ENCODE measurements at places on chromosomes 6 and 20.

GRCh38 chr20:59191756-59192532, 28.3 kb downstream of the ZNF831 start:
- no peak for DNase-seq

DNA sequence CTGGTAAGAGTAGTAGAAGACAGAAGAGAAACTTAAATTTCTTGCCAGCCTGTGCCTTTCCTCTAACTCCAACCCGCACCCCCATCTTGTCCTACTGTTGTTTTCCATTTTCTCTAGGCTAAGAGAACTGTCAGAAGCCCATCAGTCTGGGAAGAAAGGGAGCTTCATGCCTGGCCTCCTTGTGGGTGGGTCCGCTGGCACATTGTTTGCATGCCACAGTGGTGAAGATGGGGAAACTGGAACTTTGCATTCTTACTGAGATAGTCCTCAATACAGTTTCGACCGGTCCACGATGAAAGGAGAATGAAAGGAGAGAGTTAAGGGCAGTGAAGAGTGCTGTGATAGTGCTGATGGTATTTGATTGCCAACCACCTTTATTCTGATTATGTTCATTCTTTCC, 103.1 kb downstream of the TCP11 start:
- peak; percentile 31 for DNase-seq

DNA sequence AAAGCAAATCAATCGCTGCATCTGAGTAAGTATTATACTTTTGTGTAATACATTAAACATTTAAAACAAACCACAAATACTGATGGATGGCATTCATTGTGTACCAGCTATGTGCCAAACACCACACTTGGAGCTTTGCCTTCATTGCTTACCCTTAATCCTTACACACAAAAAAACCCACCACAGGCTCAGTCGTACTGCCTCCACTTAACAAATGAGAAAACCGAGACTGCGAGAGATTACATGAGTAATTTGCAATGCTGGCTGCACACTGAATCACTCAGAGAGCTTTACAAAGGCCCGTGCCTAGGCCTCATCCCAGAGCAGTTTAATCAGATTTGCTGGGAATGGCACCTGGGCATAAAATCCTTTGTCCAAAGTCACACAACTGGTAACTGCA, 130.5 kb downstream of the EDN1 start:
- no peak for DNase-seq

DNA sequence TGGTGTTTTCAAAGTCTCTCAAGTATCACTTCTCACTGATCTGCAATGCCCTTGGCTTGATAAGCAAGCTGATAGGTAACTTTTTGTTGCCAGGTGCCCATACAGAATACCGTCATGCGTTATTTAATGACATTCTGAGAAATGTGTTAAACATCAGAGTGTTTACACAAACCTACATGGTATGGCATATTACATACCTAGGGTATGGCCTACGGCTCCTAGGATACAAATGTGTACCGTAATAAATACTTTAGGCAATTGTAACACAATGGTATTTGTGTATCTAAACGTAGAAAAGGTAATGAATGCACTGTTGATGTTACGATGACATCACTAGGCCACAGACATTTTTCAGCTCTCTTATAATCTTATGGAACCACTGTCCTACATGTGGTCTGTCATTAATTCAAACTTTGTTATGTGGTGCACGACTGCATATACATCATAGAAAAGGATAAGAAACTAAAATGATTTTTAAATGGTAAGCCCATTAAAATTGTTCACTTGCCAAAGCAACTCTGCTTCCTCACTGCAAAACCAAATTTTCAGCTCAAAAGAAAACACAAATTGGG, 35.7 kb downstream of the CSNK2A1 start:
- DNase-seq: no peak

GRCh38 chr6:81138236-81138635, 614.2 kb downstream of the TENT5A start:
- no peak for DNase-seq

- DNase-seq: no peak
These were observed 813.5 kb downstream of the QKI start for GRCh38 chr6:164227952-164228522.

DNA sequence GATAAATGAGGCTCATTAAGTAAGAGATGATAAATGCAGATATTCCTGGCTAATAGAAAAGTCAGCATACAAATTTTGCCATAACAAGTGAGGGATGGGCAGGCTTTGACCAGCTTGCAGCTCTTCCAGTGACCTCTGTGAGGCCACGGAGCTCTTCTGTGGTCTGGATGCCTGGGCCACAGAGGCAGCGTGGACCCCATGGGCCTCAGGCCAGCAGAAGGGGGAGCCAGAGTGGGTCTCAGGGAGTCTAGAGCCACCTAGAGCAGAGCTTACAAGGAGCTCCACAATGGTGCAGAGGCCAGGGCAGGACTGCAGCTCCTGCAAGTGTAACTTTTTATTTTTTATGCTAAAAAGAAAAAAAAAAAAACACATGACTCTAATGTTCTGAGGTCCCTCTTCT, 165.1 kb downstream of the ARID1B start:
- DNase-seq: no peak

DNA sequence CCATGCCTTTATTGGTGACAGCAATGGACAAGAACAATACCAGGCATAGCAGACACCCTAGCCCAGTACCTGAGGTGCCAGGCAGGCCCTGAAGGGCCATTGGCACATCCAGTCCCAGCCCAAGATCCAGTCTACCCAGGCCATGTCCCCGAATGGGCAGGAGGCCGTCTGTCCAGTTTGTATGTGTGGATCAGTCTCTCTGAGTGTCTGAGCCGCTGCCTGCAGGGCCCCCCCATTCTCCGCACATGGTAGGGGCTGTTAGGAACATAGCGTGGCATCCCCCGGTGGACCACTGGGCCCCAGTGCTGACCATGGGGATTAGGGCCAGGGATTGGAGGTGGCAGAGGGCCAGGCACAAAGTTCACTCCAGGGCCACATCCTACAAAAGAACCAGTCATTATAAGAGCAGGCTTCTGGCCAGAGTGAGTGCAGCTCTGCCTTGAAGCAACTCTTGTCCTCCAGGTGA, 5.1 kb downstream of the PCED1A start:
- no peak for DNase-seq

GRCh38 chr6:7899101-7899888, 11.3 kb downstream of the TXNDC5 start:
- no peak for DNase-seq

DNA sequence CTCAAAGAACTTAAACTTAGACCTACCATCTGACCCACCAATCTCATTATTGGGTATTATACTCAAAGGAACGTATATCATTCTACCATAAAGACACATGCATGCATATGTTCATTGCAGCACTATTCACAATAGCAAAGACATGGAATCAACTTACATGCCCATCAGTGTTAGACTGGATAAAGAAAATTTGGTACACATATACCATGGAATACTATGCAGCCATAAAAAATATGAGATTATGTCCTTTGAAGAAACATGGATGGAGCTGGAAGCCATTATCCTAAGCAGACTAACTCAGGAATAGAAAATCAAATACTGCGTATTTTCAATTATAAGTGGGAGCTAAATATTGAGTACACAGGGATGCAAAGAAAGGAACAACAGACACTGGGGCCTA, 166.4 kb upstream of the GLP1R start:
- DNase-seq: no peak

DNA sequence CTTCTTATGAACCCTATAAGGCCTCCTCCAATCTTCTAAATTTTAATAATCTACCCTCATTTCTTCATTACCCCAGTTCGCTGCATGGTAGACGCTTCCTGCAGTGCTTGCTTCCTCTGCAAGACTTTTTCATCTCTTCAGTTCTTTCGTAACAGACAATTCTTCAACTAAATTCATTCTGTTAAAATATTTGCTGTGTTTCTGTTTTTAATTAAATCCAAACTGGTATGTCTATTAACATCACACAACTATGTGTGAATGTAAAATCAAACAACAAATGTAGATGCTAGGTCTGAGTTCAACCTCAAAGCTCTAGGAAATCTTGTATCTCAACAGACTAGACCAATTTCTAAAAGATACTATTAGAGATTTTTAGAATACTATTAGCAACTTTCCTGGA, 199.3 kb downstream of the RNGTT start:
- DNase-seq: no peak

- no peak for DNase-seq
These were observed 26.8 kb upstream of the SLC22A7 start for GRCh38 chr6:43271103-43271815.

GRCh38 chr20:32204205-32205109, 3.1 kb downstream of the PLAGL2 start:
- no peak for DNase-seq

DNA sequence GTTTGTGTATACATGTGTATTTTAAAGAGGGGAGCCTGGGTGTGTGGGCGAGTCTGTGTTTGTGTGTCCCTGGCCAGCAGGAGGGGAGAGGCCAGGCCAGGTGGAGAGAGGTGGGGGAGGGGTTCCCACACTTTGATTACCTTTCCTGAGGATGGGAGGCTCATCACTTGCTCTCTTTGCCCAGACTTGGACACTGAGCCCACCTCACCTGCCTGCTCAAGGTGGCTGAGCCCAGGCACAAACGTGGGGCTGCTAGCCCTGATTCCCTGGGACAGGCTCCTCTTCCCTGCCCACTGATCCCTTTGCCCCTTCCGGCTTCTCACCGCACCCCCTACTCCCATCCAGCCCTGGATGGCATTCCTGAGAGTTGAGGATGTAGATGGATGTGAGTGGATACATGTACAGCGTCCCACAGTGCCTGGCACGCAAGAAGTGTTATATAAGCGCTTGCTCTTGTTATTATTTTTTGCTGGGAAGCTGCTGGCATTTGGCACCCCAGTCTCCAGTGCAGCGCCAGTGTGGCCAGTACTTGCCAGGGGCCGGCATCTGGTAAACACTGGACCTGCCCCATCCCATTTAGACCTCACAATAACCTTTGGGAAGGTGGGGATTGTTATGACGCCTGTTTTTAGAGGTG, 2.7 kb downstream of the CEBPB start:
- DNase-seq: peak; percentile 66

GRCh38 chr6:148192310-148192709, 150.3 kb upstream of the SASH1 start:
- DNase-seq: peak; percentile 77

DNA sequence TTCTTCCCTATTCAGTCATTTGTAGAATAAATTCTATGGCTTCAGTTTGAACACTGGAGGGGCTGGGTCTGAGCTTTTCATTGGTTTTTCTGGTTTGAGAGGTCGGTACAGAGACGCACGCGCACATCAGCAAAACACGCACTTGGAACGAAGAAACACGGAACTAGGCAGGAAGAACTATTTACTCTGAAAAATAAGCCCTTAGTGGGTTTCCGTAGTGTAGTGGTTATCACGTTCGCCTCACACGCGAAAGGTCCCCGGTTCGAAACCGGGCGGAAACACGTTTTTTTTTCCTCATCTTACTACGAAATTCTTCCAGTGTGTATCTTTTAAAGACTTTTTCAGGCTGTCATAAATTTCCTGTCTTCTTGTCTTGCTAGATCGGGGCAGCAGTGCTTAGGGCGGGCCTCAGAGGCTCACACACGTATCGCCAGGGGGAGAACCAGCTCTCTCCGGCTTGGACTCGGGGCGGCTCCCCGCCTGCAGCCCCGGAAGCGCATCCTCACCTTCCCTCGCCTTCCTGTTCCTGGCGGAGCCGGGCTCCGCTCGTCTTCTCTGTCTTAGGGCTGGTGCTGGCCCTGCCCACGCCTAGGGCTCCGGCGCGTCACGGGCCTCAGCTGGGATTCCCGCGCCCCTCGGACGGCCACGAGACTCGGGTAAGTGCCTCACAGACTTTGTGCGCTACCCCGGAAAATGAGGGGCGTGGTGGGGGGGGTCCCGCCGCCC, at the start of gene HMGN4:
HMGN4 (plus strand) TSS at position 521 of the 726 bp plus-strand sequence. CDS start 6,841 bp downstream, outside the sequence.
- DNase-seq: peak; percentile 90
